ENCODE measurements at places on chromosomes 6 and 20.

DNA sequence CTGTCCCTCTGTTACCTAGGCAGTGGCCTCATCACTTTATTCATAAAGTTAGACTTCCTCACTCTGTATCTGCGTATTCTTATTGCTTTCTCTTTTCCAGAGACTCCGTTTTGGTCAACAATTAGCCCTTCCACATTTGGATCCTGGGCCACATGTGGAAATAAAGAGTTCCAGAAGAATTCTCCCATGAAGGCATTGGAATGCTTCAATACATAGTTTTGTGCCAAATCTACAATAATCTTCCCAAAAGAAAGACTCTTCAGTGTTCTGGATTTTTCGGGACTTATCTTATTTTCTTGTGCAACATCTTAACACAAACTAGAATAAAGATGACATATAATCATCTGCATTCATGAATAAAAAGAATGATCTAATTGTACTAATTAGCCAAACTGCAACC is 187.7 kb upstream of the BMP2 start:
- no peak for DNase-seq

GRCh38 chr20:41095110-41095969 is 42.0 kb upstream of the PLCG1 start:
- no peak for DNase-seq

DNA sequence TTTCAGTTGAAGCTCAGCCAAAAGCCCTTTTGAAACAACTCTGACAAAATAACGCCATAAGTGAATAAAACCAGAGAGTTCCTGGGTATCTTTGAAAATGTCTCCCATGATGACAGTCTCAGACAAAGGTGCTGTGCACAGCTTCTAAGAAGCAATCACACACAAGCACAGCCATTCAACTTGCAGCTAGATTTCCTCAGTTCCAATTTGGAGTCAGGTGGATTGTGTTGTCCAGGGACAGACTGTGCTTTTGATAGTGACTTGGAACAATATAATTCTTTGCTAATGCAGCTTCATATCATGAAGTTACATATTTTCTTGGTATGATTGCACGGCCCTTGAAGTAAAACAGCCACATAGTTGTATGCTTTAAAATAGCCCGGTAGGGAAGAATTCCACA is 105.6 kb downstream of the FARS2 start:
- DNase-seq = no peak

- no peak for DNase-seq
These were observed 112.1 kb downstream of the FARS2 start for GRCh38 chr6:5373430-5373829.

- no peak for DNase-seq
These were observed 1.2 kb downstream of the ABHD12 start for GRCh38 chr20:25389401-25389857.

DNA sequence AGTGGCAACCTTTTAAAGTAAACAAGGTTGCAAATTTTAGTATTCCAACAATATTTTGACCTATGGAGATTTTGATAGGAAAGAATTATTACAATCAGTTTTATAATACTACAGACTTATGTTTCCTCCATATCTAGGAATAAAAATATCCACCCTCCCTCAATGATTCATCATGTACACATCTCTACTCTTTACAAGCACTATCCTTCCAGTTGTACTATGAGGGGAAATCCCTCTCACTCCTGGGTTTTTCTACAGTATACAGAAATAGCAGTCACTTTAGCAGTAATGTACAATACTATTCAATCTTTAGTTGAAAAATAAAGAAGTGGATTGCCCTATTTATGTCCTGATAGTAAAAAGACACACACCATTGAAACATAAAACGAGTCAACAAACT is 46.3 kb upstream of the SCML4 start:
- DNase-seq = no peak

- DNase-seq = no peak
These were observed 2.1 kb upstream of the ECHDC1 start for GRCh38 chr6:127345521-127345920.

DNA sequence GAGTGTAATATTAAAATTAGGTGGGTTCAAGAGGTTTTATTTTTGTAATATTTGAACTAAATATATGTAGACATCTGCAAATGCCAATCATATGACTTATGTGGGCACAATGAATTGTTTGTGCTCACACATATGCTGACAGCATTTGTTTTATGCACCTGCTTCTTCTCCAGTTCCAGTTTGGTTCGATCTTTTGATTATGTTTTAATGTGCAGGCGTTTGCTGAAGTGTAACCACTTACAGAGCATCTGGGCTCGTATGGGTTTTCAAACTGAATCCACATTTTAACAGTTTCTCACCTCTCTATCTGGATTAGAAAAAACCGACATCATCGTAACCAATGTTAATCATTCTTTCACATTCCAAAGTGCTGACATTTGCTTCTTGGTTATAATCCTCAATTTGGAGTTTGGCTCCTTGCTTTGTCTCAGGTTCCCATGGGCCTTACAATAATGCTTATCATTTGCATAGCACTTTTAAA is 129.1 kb upstream of the SPACA1 start:
- DNase-seq = peak; percentile 12

DNA sequence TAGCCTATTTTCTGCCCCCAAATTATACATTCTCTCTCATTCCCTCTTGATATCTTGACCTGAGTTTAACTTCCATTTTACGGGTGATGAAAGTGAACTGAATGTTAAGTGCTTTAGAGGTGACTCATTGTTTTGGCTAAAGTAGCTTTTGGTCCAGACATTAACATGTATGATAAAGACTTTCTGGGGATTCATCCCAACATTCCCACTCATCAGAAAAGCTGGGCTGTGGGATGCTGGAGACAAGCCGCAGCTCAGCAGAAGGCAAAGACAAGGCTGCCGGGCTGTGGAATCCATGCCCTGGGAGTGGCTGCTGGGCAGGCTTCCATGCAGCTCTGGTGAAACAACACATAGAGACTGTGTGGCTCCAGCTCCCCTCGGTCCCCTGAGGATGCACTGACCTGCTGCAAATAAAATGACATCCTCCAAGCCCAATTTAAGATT is 89.9 kb upstream of the SYNDIG1 start:
- no peak for DNase-seq

GRCh38 chr20:22818636-22819035 is 216.5 kb upstream of the SSTR4 start:
- DNase-seq = no peak

DNA sequence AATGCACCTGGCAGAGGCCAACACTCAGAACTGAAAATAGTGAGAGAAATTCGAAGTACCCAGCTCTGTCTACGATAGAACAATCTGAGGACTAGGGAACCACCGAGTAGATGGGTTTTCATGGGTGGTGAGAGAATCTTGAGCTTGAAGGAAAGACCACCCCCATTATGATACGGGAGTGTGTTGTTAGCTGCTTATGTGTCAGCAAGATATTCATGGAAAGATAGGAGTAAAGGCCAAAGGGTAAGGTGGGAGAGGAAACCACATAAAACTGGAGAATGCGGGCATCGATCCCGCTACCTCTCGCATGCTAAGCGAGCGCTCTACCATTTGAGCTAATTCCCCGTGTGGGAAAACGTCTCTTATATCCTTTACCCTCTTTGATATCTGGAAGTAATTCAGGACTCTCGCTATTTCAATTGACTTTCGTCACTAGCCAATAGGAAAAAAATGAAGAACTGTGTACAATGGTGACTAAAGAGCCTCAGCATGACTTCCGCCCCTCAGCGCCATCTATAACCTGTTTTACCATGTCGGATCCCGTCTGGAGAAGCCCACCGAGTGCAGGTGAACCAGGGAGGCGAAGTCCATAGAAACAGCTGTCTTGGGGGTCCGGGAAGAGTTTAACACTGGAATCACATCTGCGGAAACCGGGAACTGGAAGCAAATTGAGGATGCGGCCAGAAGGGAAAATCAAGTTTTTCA is 25.0 kb upstream of the ABT1 start:
- DNase-seq = peak; percentile 65

DNA sequence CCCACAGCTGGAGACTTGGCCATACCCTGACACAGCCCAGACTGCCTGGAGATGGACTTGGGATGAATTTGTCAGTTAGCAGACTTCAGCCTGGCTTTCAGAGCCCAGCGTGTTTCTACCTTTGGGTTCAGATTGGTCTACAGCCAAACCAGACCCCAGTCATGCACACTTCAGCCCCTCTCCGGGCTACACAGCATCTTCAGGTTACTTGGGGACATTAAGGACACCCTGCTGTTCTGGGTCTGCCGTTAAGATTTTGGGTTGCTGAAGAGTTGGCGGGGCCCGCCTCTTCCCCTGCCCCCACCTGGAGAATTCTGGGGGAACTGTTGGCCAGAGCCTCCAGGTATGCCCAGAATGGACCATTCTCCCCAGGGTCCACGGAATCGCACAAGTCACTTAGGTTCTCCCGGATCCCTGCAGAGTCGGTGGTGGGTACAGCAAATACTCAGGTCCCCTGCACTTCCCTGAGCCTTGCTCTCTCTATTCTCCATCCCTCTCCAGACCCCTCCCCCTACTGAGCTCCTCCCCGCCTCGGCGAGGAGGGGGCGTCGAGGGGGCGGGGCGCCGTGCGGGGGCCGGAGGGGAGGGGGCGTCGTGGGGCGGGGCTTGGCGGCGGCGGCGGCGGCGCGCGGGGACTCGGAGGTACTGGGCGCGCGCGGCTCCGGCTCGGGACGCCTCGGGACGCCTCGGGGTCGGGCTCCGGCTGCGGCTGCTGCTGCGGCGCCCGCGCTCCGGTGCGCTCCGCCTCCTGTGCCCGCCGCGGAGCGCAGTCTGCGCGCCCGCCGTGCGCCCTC is at the start of gene PTK7:
PTK7 (plus strand) TSS at position 645 of the 794 bp plus-strand sequence. CDS start 175 bp downstream, outside the sequence.
- DNase-seq = peak; percentile 35

- DNase-seq = no peak
These were observed 103.0 kb upstream of the MOCS1 start for GRCh38 chr6:40037271-40037670.

- DNase-seq = peak; percentile 31
These were observed 5.8 kb downstream of the DDR1 start for GRCh38 chr6:30889921-30890645.

DNA sequence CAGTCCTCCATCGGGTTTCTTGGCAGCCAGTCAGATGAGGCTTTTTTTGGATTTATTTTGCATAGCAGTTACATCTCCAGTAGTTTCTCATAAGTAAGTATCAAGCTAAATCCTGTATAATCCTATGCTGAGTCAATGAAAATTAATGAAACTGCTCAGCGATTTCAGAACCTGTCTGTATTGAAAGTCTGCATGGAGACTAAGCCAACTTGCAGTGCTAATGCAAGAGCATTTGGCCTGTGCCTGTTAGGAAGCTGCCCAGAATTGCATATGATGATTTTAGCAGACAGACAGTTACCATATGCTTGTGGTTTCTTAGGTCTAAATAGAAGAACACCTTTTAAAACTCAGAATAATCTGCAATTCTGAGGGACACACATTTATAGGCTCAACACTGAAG is 25.2 kb upstream of the LRRN4 start:
- no peak for DNase-seq

DNA sequence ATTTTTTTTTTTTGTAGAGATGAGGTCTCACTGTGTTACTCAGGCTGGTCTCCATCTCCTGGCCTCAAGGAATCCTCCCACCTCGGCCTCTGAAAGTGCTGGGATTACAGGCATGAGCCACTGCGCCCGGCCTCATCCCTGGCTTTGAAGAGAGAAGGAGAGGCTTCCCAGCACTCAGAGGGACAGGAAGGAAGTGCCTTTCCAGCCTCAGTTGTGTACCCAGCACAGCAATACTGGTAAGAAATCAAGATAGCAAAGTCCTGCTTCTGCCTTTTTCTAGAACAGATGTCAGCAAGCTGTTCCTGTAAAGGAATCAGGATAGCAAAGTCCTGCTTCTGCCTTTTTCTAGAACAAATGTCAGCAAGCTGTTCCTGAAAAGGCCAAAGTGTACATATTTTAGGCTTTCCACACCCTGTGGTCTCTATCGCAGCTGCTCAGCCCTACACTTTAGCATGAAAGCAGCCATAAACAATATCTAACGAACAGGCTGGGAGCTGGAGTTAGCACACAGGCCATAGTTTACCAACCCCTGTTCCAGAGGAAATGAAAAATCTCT is 6.3 kb upstream of the PLTP start:
- DNase-seq = no peak

GRCh38 chr6:106090001-106090400 is 3.9 kb downstream of the PRDM1 start:
- DNase-seq = no peak

GRCh38 chr6:30732237-30732943 is 10.1 kb downstream of the FLOT1 start:
- no peak for DNase-seq

DNA sequence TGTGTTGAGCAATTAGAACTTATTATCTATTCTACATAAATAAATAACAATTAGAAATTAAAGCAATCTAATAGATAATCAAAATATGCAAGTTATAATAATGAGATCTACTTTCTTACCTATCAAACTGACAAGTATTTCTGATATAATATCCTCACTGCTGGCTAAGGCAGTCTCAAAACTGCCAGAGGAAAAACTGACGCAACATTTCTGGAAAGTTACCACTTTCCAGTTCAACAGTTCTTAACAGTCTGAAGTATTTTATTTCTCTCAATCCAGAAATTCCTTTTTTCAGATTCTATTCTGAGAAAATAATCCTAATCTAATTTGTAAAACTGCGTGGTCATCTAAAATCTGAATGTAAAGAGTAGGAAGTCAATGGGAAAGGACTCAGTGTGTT is 121.0 kb downstream of the TRDN start:
- DNase-seq = no peak

DNA sequence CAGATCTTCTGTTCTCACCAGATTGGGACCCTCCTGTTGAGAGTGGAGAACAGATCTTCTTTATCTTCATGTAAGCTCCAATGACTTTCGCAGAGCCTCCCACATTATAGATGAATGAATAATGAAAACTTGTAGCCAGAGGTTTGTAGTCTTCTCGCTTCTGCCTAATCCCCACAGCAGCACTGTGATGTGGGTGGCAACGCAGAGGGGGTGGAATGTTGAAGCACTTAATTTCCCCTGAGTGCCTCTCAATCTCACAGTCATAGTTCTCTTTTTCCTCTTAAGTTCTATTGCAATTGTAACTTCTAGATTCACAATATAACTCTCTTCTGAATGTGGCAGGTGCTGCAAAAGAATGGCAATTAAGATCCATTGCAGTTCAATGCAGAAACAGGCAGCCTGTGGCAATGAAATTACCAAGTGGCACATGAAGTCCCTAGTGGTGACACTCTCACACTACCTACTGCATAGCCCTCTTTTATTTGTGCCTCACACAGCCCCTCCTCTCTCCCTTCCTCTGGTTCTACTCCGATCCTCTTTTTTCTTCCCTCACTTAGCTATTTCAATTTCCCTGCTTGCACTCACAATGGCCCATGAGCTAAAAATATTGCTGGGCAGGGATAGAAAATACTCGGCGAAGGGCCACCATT is 281.9 kb downstream of the UBE3D start:
- no peak for DNase-seq

- no peak for DNase-seq
These were observed 80.4 kb downstream of the TBXT start for GRCh38 chr6:166087246-166087645.

Measured in NCI-H187 treated with DMSO at 0.1 percent for 48 hours (cell line).